ENCODE measurements at places on chromosomes 2 and 18.

DNA sequence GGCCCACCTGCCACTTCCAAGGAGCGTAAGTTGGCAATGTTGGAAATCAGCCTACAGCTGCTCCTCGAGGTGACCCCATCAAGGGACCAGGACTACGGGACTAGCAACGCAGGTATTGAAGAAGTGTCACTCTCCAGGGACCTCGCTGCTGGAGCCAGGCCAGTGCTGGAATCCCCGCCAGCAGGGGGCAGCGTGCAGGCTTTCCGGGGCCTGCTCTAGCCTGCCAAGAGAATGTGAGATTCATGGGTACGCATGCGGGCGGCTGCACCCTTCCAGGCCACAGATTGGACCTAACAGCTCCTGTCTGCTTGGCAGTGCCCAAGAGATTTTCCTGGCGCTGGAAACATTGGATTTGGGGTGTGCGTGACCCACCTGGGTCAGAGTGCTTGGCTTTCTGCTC is 182.8 kb upstream of the RAB12 start:
- no peak for DNase-seq

DNA sequence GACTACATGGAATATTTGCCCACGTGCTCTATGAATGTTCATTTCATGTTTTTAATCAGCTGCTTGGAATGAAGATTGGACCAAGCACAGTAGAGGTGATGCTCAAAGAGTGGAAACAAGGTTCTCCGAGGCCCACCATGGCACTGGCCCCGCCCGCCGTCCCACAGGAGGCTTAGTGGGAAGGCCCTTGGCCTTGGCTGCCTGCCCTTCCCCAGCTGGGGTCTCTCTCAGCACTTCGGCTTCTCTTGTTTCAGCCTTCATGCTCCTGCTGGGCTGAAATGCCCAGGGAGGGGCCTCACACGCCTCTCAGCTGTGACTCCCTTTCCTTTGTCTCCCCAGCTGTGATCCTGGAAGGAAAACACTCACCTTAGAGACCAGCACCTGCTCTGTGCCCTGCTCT is 833.2 kb downstream of the GALR1 start:
- DNase-seq, result no peak

GRCh38 chr2:33373986-33374385 is 102.5 kb upstream of the RASGRP3 start:
- peak; percentile 84 for DNase-seq

DNA sequence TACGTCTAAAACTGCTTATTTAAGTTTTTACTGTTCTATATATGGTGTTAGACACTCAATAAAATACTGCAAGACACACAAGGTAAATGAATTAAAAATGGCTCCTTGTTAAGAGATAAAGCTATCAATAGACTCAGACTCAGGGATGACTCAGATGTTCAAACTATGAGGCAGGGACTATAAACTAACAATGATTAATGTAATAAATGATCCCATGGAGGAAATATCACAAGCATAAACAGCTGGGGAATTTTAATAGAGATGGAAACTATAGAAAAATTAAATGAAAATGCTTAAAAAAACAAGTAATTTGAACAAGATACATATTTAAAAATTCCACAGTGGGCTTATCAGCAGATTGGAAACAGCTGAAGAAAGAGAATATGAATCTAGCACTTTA is 650.8 kb downstream of the DCDC2C start:
- DNase-seq, result peak; percentile 0

DNA sequence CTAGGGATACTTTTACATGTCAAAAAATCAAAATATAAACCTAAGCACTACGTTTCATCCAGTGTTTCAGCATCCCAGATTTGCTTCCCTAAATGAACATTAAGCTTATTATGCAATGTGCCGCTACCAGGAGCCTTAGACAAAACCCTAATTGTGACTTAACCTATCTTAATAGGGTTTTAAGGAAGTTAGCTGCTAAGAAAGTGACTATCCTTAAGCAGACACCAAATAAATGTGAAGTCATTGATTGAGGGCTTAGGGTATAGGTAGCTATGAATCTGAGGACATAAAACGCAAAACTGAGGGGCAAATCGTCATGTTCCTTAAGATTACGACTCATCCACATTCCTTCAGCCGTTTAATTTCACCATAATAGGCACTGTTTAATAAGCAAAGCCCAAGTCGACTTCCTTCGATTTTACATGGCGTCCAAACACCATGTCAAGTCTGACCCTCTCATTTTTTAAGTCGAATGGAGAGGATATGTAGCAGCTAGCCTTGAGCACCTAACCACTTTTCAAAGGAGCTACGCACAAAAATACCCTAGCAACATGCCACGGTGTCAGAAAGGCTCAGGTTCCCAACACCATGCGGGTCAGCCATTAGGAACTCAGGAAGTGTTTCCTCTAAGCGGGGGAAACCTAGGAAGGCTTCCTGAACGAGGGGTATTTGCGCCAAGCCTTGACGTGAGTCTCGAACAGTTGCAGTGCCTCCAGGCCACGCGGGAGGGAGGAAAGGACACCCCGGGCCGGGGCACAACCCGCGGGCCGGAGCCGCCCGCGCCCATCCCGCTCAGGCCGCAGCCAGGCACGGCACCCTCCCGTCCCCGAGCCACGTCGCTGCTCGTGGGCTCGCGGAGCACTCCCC is 1.0 kb downstream of the HDLBP start:
- DNase-seq, result peak; percentile 69

DNA sequence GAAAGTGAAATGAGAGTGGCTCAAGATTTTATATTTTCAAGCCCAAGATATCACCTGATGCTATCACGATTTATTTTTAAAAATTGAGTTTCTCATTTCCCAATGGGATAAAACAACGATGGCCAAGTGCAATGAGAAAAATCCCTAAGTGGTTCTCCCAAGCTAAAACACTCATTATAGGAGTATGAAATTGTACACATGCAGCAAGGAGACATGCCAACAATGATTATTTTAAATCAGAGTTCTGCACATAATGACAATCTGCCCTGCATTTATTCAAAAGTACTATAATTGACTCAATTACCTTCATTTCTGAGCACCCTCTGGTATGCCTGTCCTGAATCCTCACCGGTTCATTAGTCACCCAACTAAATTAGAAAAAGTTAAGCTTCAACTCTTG is 12.7 kb downstream of the CYTIP start:
- no peak for DNase-seq

- DNase-seq, result no peak
These were observed 2190.2 kb upstream of the PIK3C3 start for GRCh38 chr18:39764873-39765272.

DNA sequence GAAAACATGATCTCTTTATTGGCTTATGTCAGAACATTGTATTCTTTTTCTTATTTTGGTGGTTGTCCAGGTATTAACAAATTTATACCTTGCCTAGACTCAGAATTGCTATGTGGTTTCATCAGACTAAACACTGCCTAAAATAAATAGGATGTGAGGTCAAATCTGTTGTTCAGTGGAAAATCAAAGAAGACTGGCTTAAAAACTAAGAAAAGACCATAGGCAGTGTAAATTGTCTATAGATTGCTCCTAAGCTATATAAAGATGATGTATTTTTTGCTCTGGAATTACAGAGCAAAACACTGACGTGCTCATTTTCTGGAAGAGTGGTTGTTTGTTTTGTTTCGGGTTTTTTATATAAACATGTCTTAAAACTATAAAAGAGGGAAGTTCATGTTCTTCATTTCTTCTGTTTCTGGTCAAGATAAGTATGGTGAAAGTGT is 266.0 kb downstream of the ALPK2 start:
- DNase-seq, result peak; percentile 17

DNA sequence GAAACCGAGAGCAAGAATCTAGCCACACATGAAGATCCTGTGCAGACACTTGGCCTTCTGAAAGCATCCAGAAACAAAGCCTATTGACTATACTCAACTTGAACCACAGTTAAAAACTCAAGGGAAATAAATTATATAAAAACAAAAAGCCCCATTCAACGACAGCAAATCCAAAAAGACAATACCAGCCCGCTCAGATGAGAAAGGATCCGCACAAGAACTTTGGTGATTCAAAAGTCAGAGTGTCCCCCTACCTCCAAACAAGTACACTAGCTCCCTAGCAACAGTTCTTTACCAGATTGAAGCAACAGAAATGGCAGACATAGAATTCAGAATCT is 163.2 kb downstream of the WDPCP start:
- no peak for DNase-seq

DNA sequence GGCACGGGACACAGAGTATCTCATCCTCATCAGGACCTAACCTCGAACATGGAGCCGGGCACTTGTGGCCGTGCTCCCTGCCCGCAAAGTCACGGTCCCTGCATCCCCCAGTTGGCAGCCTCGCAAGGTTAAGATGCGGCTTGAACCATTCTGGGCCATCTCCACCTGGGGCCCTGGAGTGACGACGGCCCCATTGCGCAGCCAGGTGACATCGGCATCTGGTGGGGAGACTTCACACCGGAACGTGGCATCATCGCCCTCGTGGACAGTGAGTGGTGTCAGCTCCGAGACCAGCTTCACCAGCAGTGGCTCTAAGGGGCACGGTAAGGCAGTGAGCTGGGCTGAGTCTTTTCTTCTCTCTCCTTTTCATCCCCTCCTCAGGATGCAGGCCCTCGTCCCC is 12.6 kb downstream of the TMEM198 start:
- no peak for DNase-seq

DNA sequence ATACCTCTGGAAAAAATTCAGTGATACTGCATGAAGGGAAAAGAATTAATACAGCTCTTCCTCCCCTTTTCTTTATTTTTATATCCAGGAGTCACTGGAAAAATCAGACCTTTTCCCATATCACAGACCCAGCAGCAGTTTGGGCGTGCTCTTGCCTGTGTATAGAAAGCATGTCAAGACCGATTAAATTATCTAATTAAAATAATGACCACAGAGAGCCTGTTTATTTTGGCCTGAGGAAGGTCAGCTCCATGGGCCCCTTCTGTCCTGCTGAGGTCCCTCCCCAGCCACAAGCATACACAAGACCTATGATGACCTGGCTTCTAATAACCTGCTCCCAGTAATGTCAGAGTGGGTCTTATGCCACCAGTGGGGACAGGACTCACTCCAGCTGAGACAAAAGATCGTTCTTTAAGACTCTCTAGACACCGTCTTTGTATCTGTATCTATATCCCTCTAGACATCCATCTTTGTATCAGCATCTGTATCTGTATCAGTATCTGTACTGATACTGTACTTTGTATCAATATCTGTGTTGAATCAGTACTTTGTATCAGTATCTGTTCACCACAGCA is 147.8 kb downstream of the VAPA start:
- DNase-seq, result no peak

- DNase-seq, result no peak
These were observed 123.2 kb downstream of the PKP4 start for GRCh38 chr2:158579928-158580327.

- DNase-seq, result peak; percentile 7
These were observed 93.8 kb downstream of the LRP1B start for GRCh38 chr2:142037066-142037465.

DNA sequence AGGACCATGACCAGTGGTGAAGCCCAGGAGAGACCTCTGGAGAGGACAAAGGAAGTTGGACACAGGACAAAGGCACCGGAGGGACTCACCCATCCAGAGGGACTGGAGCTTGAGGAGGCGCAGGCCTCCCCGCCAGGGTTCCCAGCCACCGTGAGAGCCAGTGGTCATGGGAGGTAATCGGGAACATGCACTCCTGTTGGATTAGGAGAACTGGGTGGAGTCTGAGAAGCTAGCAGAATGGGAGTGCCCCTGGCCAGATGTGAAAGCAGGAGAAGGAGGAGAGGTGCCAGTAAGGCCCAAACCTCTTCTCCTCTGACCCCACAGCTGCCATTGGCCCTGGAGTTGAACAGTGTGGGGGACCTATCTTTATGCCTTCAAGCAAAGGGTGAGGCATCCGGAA is 20.3 kb downstream of the POU3F3 start:
- DNase-seq, result no peak

DNA sequence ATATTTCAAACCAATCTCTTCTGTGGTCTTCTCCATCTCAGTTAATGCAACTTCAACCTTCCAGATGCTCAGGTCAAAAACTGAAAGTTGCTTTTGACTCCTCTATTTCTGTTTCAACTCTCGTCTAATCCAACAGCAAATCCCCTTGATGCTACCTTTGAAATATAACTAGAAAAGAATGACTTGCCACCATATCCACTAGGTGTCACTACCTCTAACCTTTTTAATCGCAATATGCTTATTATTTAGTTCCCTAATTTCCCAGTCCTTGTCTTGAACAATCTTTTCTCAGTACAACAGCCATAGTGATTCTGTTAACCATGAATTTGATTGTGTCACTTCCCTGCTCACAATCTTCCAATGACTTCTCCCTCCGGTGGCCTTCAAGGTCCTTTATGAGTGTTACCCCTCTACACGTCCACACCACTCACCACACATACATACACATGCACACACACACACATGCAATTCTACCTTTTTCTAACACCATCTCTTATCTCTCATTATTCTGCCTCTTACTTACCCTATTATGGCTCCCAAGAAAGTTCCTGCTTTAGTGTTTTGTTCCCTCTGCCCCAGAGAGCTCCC is 245.5 kb upstream of the KCNJ3 start:
- peak; percentile 29 for DNase-seq

DNA sequence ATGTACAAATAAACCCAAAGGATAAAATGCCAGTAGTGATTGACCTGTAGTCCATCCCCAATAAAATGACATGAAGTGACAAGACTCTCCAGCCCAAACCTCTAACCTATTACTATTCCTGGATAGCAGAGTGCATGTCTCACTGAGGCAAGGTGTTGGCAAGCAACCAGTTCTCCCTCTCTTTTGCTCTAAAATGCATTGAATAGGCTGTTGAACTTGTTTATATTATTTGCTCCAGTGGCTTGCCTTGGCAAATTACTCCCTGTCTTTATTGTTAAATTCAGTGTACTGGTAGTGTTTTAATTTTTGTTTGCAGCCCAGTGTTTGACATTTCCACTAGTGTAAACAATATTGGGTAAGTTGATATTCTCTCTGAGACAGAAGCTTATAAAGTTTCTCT is 70.5 kb downstream of the CSRNP3 start:
- DNase-seq, result no peak

GRCh38 chr2:149611100-149611820 is 23.7 kb upstream of the MMADHC start:
- no peak for DNase-seq

- no peak for DNase-seq
These were observed 116.4 kb downstream of the KCNJ3 start for GRCh38 chr2:154814856-154815255.

GRCh38 chr2:106963156-106963555 is 77.2 kb upstream of the ST6GAL2 start:
- peak; percentile 40 for DNase-seq
